ENCODE measurements at places on chromosomes 1 and 21.

DNA sequence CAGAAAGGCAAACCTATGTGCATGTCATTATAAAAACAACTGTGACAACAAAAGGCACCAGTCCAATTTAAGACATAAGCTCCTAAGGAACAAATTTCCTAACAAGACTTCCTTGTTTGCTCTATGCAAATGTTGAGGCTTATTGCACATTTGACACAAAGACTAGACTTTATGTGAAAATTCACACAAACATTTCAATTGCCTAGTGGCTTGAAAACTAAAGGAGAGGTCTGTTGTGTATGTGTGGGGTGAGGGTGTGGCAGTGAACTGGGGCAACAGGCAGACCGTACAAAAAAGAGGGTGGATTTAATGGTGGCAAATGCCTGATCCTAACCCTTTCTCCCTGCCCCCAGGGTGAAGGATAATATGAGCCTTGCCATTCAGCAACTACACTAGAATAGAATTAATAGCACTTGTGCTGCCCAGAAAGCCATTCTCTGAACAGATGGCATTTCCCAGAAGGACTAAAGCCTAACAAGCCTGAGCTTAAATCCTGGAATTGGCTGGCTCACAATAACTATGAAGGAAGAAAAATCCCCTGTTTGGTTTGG, 73.9 kb downstream of the GLUL start:
- DNase-seq: peak; percentile 88

DNA sequence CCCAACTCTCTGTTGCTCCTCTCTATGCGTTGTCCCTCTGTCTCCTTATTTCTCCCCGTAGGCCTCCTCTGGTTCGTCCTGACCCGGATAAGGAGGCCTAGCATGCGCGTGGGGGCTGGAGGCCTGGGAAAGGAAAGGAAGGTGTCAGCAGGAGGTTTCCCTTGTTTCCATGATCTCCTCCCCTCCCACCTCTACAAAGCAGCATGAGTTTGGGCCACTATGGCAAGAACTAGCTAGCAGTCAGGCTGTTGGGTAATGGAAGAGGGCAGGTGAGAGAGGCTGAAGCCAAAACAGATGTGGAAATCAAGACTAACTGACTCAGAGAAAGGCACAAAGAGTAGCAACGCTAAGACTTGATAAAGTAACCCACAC, 687 bp upstream of the SEMA6C start:
- DNase-seq: no peak

DNA sequence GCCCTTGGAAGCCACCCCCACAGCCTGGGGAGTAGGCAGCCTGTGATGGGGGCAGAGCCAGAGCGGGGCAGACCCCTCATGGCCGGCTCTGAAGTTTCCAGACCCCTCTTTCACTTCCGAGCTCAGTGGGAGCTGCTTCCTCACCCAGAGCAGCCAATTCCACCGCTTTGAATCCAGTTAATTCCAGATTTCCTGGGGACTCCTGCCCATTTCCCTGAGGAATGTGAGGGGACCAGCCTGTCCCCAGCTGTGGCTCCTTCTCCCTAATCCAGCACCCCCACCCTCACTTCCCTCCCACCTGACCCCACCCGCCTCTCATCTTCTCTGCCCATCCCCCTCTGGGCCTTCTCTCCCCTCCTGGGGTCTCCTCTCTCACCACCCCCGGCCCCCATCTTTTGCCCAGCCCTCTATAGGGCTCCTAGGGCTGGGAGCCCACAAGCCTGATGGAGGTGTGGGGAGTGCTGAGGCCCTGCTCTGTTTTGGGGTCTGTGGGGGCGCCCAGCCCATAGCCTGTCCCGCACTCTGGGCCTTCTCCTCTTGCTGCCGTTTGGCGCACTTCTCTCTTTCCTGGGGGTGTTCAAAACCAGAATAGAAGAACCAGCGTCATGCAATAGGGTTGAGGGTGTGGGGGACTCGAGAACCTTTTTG, 26.2 kb upstream of the TNFRSF1B start:
- DNase-seq: no peak

- DNase-seq: no peak
These were observed 11.4 kb downstream of the SKI start for GRCh38 chr1:2239384-2239985.

DNA sequence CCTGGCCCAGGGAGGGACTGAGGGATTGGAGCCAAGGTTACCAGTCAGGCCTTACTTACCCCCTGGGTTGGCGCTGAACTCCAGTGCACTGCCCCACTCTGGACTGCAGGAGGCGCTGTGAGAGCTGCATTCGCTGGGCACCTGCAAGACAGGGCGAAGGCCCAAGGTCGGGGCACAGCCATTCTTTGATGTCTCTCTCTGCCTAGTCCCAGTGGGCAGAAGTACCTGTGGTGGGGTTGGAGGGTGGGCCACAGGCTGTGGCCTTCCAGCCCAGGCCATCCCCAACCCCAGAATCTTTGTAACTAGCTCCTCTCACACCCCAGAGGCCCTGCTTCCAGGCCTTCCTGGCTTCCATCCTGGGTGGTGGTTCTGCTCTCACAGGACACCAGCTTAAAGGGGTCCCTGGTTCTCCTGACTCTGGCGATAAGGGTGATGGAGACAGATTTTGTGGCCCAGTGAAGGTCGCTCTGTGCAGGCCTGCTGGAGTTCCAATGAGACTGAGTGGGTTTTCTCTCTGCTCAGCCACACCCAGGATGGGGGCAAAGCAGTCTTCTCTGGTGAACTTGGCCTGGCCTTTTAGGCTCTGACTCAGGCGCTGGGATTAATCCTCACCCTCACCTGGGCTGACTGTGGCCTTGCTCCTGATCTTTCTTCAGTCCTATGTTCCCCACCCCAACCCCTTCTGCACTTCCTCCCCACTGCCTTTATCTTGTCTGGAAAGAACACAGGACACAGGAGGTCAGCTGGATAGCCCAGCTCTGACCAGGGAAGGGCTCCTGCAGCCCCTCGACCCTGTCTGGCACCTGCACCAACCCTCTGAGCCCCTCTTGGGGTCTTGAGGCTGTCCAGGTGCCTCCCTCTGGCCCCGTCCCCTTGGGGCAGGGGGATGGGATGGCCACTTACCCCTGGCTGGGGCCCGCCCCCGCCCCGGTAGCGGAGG, 954 bp downstream of the MYOG start:
- no peak for DNase-seq

DNA sequence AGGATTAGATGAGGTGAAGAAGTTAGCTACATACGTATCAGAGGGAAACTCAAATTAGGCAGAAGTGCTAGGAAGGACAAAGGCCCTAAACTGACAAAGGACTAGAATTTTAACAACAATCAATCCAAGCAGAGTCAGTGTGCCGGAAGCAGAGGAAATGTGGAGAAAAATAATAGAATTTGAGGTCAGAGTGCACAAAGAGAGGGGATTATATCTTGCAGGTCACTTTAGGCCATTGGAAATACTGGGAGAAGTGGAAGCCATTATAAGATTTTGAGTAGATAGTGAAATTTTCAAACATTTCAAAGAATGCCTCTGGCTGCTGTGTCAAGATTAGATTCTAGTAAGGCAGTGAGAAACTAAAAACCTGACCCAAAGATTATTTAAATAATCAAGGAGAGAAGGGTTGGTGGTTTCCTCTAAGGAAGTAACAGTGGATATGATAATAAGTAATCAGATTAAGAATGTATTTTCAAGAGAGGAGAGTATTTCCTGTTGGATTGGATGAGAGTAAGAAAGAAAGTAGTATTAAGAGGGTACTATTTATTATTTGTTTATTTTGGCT, 889.2 kb upstream of the NCAM2 start:
- no peak for DNase-seq

GRCh38 chr1:241440904-241441303, 78.7 kb downstream of the FH start:
- DNase-seq: no peak

DNA sequence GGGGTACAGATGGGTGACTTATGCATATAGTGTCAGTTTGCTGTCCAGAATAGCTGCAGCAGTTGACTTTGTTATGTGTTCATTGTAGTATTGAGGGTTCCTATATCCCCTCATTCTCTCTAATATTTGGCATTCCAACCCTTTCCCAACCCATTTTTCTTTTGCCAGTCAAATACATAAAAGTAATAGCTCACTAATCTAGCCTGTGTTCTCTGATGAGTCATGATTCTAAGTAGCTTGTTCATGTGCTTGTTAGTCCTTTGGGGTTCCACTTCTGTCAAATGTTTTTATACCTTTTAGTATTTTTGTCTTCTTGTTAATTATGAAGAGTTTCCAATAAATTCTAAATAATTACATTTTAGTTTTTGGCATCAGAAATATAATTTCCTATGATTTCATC, 99.2 kb upstream of the MROH9 start:
- DNase-seq: no peak

GRCh38 chr1:102941366-102941947, 166.9 kb downstream of the COL11A1 start:
- DNase-seq: no peak

- DNase-seq: no peak
These were observed 186.7 kb downstream of the PDE4B start for GRCh38 chr1:65979136-65980044.

- no peak for DNase-seq
These were observed 167.9 kb downstream of the KCNJ6 start for GRCh38 chr21:37748351-37748750.

DNA sequence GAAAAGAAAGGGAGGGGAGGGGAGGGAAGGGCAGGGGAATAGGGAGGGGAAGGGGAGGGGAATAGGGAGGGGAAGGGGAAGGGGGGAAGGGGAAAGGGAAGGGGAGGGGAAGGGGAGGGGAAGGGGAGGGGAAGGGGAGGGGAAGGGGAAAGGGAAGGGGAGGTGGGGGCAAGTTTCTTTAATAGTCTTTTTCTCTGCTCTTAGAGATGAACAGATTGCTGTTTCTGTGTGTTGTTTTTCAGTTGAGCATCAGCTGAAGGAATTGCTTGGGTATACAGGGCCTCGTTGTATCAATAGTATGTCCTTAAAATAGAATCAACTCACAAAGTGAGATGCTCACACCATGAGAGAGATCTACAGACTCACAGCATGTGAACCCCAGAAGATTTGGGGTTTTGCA, 44.8 kb upstream of the SOD1 start:
- DNase-seq: no peak

- DNase-seq: no peak
These were observed at the start of gene CHI3L1 for GRCh38 chr1:203186446-203187303. TSS of gene CHI3L1 (minus strand) at chr1:203186704. CDS start at chr1:203186623, 81 bp downstream.

- DNase-seq: no peak
These were observed 19.2 kb upstream of the MTARC1 start for GRCh38 chr1:220767312-220768125.

GRCh38 chr1:184982002-184982954, 8.0 kb upstream of the NIBAN1 start:
- peak; percentile 52 for DNase-seq

DNA sequence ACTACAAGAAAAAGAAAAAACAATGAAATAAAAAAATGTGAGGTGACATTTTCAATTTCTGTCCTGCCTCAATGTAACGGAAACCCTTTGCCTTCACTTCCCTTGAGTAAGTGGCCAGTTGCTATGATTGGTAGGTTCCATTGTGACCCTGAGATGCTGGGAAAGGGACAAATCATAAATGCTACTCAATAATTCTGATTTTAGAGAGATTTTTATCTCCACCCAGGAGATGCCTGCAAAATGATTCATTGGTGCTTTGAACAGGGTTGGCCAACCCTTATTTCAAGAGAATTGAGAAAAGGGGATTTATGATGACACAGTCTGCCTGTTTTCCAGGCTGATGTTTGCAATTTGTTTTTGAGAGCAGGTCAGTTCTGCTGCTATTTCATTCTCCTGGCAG, 22.5 kb downstream of the XCL1 start:
- no peak for DNase-seq

- no peak for DNase-seq
These were observed at the start of gene UMODL1 for GRCh38 chr21:42071146-42071737. TSS of gene UMODL1 (plus strand) at chr21:42071317. CDS start at chr21:42071317, 0 bp downstream.

DNA sequence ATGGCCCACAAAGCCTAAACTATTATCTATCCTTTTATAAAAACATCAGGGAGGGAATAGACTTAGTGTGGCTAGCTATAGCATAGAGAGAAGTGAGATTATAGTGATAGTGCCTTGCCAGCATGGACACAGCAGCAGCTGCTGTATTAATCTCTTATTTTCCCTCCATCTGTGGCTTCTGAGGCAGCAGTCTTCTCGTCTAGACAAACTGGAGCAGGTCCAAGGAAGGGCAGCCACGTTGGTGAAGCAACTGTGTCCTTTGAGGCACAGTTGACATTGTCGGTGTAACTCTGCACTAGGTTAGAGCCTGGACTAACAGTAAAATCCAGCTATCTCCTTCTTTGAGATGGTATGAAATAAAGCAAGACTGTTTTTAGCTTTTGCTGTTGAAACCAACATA, 131.3 kb downstream of the CACHD1 start:
- no peak for DNase-seq

- no peak for DNase-seq
These were observed 9.5 kb downstream of the ZBTB7B start for GRCh38 chr1:155012026-155012546.

DNA sequence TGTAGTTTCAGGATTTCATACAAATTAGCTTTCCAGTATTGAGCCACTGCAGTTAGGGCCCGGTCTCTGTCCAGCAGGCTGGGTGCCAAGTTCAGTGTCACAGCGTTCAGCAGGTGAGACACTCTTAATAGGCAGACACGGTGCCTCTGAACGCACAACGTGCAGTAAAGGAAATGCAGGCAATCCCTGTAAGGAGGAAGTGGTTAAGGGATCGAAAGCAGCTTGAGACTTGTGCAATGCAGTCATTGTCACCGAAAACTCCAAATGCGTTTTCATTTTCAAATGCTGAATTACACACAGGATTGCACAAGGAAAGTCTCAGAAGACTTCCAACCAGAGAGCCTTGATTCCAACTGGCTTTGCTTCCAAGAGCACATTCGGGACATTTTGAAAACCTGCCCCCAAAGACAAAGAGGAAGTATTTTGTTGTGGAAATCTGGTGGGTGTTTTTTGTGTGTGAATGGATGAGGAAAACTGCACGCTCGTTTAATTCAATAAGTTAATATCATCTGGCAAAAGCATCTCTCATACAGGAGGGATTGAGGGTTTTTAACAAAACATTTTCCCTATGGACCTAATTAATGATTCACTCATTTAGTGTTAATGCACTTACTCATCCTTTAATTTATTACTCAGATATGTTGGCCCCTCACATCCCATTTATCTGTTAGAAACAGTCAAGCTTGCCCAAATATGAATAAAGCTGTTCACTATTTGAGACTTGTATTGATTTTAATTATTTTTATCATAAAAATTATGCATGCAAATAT, 61.6 kb downstream of the PTGS2 start:
- DNase-seq: no peak

- DNase-seq: no peak
These were observed 177.1 kb upstream of the RAB4A start for GRCh38 chr1:229093609-229094336.

DNA sequence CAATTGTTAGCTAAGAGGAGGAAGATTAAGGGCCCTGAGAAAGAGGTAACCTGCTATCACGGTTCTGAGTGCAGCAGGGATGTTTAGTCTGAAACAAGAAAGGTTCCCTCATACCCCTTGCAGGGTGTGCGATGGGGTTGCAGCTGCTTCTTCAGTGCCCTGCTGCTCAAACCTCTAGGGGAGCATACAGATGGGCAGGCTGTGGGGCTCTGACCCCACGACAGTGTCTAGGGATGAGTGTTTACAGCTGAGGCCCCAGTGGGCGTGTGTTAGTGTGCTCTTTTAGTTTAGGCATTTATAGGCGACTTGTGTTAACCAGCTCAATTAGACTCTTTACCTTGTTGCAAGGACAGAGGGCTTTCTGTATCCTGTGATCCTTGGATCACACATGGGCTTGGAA, 41.3 kb upstream of the PLA2G5 start:
- DNase-seq: no peak
